Muscle of arm (tissue), 14 donors: ENCODE measurements at places on chromosomes 5 and 9.

DNA sequence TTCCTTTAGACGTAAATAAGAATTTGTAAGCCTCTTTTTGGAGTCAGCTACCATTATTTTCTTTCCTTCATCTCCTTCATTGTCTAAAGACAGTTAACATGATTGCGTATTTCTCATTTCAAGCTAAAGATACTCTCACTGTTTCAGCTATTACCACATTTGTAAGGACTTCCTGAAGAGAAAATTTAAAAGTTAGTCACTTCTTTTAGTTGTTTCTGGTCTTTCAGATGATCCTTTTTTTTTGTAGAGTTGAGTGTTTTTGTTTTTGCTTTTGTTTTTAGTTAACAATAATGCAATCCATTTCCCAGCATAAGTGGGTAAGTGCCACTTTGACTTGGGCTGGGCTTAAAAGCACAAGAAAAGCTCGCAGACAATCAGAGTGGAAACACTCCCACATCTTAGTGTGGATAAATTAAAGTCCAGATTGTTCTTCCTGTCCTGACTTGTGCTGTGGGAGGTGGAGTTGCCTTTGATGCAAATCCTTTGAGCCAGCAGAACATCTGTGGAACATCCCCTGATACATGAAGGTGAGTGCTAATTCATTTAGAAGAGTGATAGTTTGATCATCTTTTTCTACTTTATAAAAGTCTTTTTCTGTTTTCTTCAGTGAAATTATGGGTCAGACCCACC lies 2.0 kb downstream of the IL31RA start:
- DNase-seq, result no peak

- DNase-seq, result no peak
Measured at GRCh38 chr9:81690251-81690851, 1.0 kb upstream of the TLE1 start.

DNA sequence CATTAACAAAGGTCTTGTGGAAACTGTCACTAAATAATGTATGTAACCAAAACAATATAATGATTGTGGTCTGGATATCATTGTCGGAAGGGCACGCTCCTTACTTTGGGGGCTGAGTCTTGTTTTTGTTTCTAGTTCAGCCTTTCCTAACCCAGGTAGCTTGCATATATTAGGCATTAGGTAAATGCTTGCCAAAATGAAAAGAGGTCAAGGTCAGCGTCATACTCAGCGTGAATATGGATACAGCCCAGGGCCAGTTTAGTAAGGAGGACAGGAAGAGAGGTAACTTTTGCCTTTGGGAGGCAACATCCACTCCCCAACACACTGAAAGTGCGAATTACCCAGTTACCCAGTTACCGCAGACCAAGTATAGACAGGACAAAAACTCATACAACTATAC lies 171.4 kb downstream of the RAB3C start:
- DNase-seq, result no peak

DNA sequence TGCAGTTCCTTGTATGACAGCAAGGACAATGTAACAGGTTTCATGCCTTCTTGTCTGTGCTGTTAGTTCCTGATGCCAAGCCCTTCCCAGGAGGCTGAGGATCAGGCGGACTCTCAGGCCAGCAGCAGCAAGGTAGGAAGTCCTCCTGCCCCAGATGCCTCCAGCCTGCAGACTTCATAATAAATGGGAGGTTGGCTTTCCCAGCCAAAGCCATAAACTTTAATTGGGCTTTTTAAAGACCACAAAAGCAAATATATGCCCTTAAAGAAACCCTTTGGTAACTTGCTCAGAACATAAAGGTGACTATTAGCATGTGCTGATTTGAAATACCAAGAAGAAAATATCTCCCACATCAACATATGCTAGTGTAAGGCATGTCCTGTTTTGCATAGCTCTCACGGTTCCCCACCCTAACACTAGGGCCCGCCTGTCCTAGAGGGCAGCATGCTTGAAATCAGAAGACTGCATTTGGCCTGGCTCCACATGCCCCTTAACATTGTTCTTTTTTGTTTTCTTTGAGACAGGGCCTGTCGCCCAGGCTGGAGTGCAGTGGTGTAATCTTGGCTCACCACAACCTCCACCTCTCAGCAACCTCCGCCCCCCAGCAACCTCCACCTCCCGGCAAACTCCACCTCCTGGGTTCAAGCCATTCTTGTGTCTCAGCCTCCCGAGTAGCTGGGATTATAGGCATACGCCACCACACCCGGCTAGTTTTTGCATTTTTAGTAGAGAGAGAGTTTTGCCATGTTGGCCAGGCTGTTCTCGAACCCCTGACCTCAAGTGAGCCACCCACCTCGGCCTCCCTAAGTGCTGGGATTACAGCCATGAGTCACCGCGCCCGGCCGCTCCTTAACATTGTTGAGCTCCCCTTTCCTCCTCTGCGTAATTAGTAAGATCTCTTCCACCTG lies 44.6 kb upstream of the FCN1 start:
- DNase-seq, result no peak

GRCh38 chr9:24939109-24939850 lies 393.6 kb upstream of the IZUMO3 start:
- DNase-seq, result no peak

- DNase-seq, result peak; percentile 30
Measured at GRCh38 chr5:68187268-68188055, 28.1 kb upstream of the PIK3R1 start.

GRCh38 chr5:158718738-158719505 lies 380.8 kb downstream of the EBF1 start:
- no peak for DNase-seq

- DNase-seq, result no peak
Measured at GRCh38 chr9:78493166-78493742, 196.3 kb downstream of the PSAT1 start.

GRCh38 chr5:81545911-81546310 lies 152.0 kb upstream of the ACOT12 start:
- DNase-seq, result no peak

GRCh38 chr9:127898433-127899127 lies 823 bp downstream of the ST6GALNAC6 start:
- no peak for DNase-seq

DNA sequence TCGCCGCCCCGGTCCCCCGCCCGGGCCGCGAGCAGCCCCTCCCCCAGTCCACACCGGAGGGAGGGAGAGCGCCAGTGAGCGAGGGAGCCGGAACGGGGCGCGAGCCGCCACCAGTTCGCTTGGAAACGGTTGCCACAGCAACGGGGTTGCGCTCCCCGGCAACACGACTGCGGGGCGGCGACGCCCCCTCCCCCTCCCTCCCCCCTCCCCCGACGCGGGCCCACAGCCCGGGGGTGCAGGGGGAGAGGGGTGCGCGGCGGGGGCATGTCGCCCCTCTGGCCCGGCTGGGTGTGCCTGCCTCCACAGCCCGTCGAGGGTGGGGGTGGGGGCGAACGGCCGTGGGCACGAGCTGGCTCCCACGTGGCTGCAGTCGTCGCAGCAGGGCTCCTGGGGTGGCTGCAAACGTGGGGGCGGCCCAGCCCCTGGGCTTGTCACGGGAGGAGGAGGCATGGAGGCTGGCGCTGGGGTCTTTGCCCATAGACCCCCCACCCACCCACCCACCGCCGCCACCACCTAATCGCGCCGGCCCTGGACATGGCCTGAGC lies 524 bp downstream of the PRR7 start:
- no peak for DNase-seq

- no peak for DNase-seq
Measured at GRCh38 chr5:111752426-111752965, 4.5 kb downstream of the NREP start.

GRCh38 chr5:32434221-32434620 lies 10.3 kb downstream of the ZFR start:
- DNase-seq, result no peak

DNA sequence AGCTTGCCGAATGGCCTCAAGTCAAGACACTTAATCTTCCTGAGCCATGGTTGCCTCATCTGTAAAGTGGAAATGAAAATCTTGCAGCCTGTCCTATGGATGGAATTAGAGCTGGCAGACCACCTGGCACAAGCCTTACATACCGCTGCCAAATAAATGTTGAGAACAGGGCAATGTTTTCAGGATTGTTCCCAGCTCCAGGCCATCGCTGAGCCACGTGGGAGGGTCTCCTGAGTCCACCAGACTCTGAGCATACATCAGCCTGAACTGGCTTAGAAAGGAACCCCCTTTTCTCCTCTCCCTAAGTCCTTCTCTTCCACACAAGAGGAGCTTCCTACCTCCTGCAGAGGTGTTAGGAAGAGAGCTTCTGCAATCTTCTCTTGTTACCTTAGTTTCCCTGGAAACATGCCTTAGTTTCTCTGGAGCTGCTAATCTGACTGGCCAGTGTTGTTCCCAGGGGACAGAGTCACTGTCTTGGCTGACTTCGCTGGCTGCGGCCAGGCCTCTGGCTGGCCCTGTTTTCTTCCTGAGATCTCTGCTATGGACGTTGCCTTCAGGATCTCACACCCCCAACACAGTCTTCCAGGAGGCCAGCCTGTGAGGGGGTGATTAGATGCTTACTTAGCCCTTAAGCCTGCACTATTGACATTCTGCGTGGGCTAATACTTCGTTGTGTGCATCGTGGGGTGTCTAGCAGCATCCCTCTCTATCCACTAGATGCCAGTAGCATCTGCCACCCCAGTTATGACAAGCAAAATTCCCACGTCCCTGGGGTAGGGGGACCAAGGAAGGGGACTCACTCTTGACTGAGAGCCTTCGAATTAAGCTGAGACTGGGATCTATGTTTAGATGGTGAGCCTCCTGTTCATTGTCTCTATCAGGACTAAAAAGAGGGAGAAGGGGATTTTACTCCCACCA lies 62.2 kb downstream of the BOD1 start:
- no peak for DNase-seq

GRCh38 chr5:139738193-139739149 lies 57.1 kb upstream of the PSD2 start:
- no peak for DNase-seq

DNA sequence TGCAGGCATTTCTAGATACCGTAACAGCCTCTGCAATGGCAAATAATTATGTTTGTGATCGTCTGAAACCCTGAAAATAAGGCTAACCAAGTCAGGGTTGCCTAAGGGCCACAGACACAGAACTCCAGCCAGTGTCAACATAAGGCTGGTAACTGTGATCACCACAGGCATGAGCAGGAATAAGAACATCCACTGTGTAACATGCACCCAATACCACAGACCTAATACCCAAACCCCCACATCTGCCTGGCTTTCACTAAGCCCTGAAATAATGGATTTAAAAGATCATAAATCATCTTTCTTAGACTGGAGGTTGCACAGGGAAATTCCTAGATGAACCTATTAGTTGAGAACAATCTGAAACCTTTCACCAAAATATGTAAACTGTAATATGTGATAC lies 394.5 kb downstream of the NFIB start:
- DNase-seq, result no peak

DNA sequence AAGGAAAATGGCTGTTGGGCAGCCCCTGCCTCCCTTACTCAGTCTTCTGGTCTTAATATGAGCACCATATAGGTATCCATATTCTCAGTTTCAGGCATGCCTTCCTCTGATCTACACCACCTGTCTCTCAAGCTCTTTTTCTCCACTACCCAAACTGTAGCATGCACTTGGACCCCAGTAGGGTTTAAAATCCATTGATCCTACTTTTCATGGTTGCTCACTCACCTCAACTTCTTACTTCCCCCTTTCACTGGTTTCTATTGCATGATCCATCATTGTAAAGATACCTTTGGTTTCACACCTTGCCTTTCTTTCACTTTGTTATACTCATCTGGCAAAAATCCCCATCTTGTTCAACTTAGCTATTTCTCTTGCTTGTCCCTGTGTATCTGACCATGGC lies 159.4 kb downstream of the KDM4C start:
- no peak for DNase-seq

- DNase-seq, result no peak
Measured at GRCh38 chr5:116394186-116394867, 180.3 kb downstream of the SEMA6A start.

DNA sequence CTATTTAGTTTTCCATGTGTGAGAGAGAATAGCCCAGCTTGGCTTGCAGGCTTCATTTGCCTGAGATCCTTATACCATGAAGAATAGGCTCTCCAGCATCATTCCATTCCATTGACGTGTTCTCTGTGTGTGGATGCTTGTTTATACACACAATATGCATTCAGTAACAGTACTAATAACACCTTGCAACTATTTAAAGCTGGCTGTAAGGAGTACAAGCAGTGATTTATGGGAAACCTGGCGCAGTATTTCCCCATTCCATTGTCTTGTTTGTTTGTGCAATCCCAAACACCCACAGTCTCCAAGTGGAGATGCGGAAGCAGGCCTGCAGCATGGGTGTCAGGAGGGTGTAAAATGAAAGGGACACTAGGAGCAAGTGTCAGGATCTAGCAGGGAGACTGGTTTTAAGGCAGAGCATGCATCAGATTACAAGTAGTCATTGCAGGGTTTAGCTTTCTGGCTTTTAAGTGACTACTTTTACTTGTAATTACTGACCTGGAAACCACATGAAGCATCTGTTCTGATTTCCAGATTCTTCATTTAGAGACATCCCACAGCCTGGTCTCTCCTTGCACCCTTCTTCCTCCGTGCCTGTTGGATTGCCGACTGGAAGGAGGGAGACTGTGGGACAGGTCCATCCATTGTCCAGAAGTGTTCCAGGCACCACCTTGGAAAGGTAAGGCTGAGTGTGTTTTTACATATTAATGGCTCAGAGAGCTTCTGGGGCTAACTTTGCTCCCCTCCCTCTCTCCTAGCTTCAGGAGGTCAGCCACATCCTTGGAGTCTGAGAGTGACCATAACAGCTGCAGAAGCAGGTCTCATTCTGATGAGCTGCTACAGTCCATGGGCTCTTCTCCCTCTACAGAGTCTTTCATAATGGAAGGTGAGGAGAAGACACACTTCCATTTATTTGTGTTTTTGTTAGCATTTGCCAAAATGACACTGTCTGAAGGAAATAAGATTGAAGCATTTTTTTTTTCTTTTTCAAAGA lies 241.6 kb downstream of the ARHGEF28 start:
- DNase-seq, result no peak

DNA sequence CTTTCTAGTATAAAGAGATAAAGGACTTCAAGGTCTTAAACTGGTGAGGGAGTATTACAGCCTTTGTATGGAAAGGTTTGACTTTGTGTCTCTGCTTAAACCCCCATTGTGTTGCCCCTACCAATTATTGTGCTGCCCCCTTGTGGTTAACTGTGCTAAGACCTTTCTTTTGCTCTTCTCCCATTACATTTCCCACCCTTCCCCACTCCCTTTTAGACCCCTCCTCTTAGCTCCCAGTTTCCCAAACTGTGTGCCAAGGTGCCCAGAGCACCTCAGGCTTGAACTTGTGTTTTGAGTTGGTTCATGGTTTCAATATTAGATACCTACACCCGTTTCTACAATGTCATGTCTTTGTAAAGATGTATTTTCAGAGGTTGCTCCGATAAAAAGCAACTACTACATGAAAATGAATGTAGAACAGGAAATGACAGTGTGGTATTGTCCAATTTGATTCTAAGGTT lies 2.9 kb downstream of the JAK2 start:
- DNase-seq, result peak; percentile 48

GRCh38 chr9:7234144-7234543 lies 476.4 kb downstream of the KDM4C start:
- DNase-seq, result no peak
